ENCODE measurements at places on chromosomes 5 and 9.

DNA sequence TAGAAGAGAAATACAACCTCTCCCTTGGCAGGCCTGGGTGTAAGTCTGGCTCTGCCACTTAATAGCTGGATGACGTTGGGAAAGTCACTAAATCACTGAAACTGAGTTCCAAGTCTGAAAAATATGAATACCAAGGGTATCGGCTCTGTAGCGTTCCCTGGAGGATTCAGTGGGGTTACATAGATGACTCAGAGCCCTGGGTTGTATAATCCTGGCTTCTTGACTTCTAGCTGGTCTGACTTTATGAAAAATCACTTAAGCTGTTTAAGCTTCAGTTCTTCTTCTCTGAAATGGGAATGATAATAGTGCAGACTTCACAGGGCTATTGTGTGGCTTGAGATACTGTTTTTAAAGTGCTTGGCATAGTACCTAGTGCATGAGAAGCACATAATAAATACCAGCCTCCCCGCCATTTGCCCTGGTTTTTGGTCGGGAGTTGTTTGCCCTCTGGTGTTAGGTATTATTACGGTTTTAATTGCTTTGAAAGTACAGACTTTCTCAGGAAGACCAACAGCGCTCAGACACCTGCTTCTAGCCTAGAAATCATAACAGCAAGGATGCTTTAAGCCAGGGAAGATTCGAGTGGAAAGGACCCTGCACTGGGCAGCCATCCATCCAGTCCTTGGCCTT, 43.0 kb downstream of the CYFIP2 start:
- DNase-seq: no peak

DNA sequence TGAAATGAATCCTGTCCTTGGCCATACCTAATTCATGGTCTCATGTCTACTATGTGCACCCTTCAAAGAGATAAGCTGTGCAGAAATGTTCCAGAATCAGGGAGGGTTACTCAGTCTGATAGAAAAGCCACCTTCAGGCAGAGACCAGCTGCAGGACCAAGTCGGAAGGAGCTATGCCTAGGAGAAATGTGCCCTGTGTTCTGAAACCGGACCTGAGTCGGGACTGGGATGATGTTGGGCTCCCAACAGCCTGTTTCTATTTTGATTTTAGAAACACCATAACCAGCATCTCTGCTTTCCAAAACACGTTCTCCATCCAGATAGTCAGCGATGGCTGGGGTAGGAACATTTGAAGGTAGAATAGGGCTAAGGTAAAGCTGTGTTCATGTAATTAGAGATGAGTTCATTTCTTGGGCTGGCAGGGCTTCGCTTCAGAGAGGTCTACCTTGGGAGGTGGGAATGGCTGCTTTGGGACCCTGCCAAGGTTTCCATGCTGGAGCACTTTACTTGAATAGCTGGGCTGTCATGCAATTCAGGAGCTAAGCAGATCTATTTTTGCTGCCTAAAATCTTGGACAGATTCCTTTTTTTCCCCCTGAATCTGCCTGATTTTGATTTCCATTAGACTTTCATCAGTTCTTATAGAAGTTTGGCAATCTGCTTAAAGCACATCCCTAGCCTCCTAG, 2.8 kb downstream of the ADCY2 start:
- DNase-seq: no peak

GRCh38 chr9:75892216-75892911, 1.9 kb downstream of the PCSK5 start:
- DNase-seq: peak; percentile 47

GRCh38 chr5:14153932-14154731, 11.0 kb downstream of the TRIO start:
- peak; percentile 36 for DNase-seq

DNA sequence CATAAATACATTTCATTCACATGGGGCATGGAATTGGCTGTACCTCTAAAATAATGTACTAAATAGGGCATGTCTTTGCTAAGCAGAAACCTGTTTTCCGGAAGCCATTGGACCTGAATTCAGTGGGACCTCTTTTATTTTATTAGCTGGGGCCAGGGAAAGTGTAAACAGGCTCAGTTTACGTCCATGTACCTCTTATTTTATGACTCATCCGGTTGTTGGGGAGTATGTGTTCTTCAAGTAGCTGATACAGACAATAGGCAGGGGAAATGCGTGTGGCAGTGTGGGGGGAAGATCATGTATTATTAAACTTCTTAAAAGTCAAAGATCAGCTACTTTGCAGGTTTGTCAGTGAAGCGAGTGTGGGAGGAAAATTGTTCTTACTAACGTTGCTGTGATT, 1.4 kb upstream of the GDNF start:
- no peak for DNase-seq

DNA sequence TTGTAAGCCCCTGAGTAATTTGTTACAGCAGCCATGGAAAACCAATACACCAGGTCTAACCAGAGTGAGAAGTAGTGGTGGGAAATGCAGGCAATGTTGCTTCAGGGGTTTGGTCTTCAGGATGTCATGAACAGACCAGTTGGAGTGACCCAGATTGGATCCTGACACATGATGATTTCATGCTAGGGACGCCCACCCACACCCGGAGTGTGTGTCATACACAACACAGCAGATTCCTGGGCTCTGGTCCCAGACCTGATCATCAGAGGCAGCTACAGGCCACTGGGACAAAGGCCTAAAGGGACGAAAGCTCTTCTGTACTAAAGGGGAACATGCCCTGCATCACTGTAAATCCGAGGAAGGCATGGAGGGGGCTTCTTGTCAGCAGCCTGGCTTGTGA, 194.2 kb downstream of the NSG2 start:
- DNase-seq: no peak

DNA sequence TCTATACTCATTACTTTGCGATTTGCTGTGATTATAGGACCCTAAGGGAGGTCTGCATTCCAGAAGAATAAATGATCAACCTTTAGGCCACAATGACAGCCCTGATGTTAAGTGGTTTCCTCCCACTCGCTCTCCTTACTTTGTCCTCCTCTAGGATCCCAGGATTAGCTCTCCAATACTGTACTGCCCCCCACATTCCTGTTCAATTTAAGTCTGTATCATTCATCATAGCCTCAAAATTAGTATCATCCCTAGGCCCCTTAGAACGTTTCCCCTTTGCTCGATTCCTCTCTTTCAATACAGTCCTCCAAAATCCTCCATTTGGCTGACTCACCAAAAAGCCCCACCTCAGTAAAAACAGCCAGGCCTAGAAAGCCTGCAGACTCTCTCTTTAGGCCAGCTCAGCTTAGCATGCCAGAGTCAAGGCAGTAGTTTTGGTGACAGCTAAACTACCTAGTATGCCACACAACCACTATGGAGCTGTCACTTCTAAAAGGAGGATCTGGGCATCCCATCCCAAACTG, 24.4 kb downstream of the RNF145 start:
- no peak for DNase-seq

- no peak for DNase-seq
Measured at GRCh38 chr5:21688655-21689054, 1164.5 kb downstream of the CDH12 start.

DNA sequence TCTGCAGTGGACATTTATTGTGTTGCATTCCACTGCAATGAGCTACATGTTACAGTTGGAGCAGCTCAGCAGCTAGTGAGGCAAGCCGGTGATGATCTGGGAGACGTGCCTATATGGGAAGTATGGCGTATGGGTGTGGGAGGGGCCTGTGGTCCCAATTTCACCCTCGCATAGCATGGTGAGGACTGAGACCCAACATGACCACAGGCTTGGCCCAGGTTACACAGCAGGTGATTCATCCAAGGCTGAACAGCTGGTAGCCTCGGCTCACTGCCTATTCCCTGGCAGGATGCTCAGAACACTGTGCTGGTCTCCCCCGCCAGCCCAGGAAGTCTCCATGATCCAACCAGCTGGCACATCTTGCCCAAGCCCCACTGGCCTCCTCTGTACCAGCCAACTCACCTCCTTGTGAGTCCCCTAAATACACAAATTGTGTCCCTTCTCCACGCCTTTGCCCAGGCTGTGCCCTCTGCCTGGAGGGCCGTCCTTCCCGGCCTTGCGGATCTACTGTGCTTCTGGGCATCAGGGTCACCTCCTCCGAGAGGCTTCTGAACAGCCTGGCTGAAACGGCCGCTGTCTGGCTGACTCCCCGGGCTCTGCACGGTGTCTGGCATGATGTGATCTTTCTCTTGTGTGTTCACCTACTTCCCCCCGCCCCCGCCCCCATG, 81.4 kb downstream of the NSUN2 start:
- DNase-seq: no peak

DNA sequence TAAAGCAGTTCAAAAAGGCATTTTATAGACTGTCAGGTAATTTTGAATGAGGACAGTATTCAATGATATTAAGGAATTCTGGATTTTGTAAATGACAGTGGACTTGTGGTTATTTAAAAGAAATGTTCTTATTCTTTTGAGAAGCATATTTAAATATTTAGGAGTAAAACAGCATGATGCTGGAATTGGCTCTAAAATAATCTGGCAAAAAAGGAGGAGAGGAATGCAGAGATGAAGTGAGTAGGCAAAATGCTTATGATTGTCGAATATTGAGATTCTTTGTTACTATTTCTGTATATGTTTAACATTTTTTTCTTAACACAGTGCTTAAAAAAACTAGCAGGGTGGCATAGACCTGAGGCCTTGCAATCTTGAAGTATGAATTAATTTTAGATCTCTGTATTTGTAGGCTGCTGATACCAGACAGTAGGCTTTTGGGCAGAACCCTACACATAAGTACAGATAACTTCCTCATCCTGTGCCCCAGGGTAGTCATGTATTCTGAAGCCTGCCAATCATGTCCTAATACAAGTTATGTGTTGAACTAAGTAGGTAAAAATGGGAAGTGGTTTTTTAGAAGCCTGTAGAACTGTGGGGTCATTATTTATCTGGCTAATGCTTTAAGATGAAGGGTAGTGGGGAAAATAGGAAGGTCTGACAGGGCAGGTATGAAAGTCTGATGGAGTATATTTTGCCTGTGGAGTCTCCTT, 9.4 kb downstream of the CD180 start:
- DNase-seq: no peak

- no peak for DNase-seq
Measured at GRCh38 chr9:137445930-137446431, 4.8 kb upstream of the ENTPD8 start.

GRCh38 chr5:116446356-116447005, 128.1 kb downstream of the SEMA6A start:
- DNase-seq: no peak

Measured in amygdala (tissue), 56 donors.